ENCODE measurements at places on chromosomes 6 and 20. TPM values are rescaled to one million over a fixed set of nuclear protein-coding genes. Genes with fewer than 3 reads are reported as not detected.

DNA sequence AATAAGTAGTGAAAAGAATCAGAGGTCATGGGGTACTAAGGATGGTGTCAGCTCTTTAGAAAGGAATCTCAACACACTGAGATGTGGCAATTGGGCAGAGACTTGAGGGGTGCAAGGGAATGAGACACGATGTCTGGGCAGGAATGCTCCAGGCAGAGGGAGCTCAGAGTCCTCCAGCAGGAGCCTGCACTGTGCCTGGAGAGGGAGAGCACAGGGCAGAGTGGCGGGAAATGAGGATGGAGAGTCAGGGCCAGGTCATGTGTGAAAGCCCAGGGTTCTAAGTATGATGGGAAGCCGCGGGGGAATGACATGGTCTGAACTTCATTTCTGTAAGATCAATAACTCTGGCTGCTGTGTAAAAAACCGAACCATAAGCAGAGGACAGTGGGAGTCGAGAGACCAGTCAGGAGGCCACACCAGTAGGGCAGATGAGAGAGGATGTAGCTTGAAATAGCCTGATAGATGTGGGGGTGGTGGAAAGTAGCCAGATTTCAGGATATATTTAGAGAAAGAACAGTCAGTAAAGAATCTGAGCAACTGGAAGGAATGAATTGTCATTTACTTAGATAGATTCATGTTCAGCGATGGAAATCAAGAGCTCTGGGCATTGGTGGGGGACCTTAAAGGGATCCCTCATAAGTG, 133.4 kb upstream of the DTNBP1 start:
- no peak for DNase-seq

SLC17A3 gene
- 14.0 TPM for total RNA-seq

DNA sequence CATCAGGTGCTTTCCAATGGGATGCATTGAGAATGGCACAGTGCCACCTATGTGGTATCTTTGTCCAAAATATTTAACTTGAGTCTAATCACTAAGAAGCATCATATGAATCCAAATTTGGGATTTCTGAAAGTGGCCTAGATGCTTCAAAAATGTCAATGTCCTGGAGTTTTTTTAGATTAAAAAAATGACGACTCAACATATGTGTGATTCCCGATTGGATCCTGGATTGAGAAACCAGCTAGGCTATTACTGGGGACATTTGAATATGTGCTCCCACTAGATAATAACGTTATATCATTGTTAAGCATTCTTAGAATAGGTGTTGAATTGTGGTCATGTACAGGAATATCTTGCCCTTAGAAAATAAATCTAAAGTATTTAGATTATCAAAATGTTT, 189.2 kb downstream of the TBXT start:
- DNase-seq, result no peak

CYP24A1 gene
- total RNA-seq, result 39.0 TPM

PPIL4 gene
- total RNA-seq, result 30.1 TPM

Data from kidney (tissue), 22 donors.